ENCODE measurements at places on chromosomes 2 and 18.

DNA sequence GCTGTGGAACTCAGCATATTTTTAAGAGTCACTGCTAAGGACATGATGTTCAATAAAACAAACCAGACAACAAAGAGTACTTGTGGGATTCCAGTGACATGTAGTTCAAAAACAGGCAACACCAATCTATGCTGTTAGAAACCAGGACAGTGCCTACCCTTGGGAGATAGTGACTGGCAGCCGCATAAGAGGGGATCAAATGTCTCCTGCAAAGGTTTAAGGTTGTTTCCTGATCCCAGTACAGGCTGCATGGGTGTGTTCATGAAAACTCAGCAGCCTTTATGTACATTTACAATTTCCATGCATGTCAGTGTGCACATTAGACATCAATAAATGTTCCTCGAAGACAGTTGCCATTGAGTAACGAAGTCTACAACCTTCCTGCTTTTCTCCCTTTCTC is 183.8 kb downstream of the PID1 start:
- no peak for DNase-seq

GRCh38 chr2:173751245-173751975 is 213.8 kb downstream of the SP3 start:
- DNase-seq: no peak

GRCh38 chr18:13448335-13448795 is 229.8 kb downstream of the LDLRAD4 start:
- no peak for DNase-seq

DNA sequence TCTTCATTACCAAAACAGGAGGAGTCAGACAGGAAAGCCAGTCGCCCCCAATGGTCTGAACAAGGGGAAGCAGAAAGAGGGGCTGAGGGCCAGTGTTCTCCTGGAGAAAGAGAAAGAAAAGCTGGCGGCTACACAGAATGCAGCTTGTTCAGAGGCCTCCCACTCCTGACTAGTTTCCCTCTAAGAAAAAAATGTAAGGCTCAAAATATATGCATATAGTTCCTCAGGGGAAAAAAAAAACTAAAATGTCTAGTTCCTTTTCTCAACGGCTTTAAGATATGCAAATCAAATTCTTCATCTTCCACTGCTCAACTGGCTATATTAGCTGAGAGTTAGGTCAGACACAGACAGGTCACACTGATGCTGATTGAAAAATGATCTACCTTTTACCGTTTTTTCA is 18.6 kb downstream of the MBOAT2 start:
- DNase-seq: no peak

GRCh38 chr2:200961674-200962073 is 1.8 kb downstream of the ORC2 start:
- no peak for DNase-seq

DNA sequence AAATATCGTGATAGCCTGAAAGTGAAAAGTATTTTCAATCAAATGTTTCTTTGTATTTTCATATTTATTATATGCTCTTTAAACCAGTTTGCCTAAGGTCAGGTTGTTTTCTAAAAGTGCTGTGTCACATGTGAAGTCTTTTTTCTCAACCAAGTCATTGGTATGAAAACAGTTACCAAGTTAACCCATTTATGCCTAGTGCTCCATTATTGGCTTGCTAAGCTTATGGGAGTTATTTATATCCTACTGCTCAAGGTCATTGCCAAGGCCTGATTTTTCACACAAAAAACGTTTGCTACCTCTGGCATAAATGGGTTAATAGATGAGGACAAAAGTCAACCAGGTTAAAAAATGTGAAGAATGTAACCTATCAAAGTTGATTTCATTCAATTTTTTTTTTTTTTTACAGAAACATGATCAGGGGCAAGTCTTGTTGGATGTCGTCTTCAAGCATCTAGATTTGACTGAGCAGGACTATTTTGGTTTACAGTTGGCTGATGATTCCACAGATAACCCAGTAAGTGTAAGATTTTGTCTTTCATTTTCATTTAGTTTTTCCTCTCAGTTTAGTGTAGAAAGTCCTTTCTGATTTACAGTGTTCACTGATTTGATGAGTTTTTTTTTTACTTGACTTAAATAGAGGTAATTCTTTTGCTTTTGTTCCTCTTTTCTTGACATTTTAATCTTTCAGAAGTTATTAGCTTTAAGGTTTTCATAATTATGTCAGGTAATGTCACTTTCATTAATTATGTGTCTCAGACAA is 102.6 kb downstream of the PTPN4 start:
- no peak for DNase-seq

DNA sequence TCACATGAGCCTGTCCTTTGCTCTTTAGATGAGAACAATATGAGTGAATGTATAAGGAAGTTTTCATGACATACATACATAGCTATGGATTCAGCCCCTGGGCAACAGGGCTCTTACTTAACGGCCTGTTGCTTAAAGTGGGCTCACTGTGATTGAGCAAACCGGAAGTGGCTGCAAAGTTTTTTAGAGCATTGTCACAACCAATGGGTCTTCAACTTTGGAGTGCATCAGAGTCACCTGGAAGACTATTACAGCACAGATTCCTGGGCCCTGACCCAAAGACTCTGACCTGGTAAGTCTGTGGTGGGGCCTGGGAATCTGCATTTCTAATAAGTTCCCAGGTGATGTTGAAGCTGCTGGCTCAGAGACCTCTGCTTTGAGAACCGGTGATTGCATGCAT is 106.3 kb upstream of the SEC11C start:
- peak; percentile 23 for DNase-seq

- DNase-seq: peak; percentile 70
Measured at GRCh38 chr18:28045176-28045810, 131.6 kb downstream of the CDH2 start.

DNA sequence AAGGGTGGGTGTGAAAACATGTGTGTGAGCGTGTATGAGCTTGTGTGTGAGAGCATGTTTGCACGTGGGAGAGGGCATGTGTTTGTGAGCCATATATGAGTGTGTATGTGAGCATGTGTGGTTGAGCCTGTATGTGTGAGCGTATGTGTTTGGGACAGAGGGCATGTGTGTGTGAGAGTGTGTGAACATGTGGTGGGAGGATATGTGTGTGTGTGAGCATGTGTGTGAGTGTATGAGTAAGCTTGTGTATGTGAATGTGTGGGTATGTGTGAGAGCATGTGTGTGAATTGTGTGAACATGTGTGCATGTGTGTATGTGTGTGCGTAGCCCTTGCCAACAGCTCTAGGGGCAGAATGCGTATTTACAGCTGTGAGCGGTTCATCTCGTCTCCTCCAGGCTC is 163.0 kb downstream of the TMEM200C start:
- no peak for DNase-seq

DNA sequence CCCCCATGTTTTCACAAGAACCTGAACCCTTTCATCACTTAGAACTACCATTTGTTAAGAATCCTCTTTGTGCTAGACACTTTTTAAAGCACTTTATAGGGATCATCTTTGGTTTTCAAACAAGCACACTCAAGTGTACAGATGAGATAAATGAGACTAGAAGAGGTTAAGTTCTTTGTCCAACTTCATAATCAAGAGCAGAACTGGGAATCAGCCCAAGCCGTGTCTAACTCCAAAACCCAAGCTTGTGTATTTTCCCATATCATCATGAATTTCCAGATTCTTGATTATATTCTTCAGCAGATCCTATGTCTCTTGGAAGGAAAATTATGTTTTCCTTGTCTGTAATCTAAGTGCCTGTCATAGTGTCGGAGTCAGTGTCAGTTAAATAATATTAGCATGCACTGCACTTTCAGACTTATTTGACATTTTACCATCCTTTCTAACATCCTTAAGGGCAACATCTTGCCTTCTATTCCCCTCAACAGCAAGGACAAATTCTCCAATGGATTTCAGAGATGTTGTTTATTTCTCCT is 123.0 kb upstream of the SETBP1 start:
- DNase-seq: no peak

DNA sequence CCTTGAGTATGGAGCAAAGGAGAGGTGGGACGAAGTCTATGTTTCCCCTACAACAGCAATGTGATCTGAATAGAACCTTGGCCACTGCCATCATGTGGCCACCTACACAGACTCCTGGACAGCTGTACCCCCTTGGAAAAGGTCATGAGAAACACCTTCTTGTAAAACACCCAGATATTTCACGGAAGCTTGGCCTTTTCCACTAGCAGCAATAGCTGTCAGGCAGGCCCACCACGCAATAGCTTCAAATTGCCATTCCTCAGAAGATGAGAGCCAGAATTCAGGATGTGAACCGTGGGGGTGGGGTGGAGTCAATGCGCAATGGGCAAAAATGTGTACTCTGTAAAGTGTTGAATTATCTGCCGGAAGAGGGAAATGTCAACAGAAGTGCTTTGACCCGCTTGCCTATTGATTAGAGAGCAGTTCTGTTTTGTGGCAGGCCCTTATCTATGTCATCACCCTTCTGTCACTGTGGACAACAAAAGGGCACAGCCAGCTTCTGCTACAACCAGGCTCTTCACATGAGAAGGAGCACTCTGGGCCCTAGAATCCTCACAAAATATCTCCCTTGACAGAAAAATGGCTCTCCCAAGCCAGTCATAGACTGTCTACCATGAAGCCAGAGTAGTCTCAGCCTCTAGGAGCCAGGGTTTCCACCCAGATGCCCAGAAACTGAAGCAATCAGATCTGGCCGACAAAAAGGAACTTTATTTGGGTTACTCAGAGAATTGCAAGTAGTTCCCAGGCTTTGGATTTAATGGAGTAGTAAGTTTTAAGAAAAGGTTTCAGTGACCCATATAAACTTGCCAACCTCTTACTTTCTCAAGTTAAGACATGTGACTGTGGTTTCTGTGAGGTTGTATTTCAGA is 9.5 kb downstream of the INPP1 start:
- no peak for DNase-seq

- no peak for DNase-seq
Measured at GRCh38 chr2:178895171-178895570, 87.9 kb upstream of the TTN start.

- no peak for DNase-seq
Measured at GRCh38 chr18:5726011-5726410, 169.3 kb downstream of the TMEM200C start.

- no peak for DNase-seq
Measured at GRCh38 chr2:16630463-16630862, 35.2 kb downstream of the CYRIA start.

- no peak for DNase-seq
Measured at GRCh38 chr2:98588880-98589431, 19.4 kb downstream of the COA5 start.

- no peak for DNase-seq
Measured at GRCh38 chr2:191253476-191253875, 8.3 kb downstream of the MYO1B start.

GRCh38 chr18:75830828-75831227 is 403.3 kb upstream of the SMIM21 start:
- DNase-seq: no peak

- no peak for DNase-seq
Measured at GRCh38 chr2:59021786-59022185, 780.7 kb upstream of the FANCL start.

- no peak for DNase-seq
Measured at GRCh38 chr18:79434607-79435401, 39.1 kb downstream of the NFATC1 start.

- no peak for DNase-seq
Measured at GRCh38 chr2:10764096-10764785, 42.8 kb downstream of the ATP6V1C2 start.

GRCh38 chr2:16559278-16560067 is 106.2 kb downstream of the CYRIA start:
- no peak for DNase-seq

- no peak for DNase-seq
Measured at GRCh38 chr18:65751155-65752085, 608 bp downstream of the CDH7 start.

DNA sequence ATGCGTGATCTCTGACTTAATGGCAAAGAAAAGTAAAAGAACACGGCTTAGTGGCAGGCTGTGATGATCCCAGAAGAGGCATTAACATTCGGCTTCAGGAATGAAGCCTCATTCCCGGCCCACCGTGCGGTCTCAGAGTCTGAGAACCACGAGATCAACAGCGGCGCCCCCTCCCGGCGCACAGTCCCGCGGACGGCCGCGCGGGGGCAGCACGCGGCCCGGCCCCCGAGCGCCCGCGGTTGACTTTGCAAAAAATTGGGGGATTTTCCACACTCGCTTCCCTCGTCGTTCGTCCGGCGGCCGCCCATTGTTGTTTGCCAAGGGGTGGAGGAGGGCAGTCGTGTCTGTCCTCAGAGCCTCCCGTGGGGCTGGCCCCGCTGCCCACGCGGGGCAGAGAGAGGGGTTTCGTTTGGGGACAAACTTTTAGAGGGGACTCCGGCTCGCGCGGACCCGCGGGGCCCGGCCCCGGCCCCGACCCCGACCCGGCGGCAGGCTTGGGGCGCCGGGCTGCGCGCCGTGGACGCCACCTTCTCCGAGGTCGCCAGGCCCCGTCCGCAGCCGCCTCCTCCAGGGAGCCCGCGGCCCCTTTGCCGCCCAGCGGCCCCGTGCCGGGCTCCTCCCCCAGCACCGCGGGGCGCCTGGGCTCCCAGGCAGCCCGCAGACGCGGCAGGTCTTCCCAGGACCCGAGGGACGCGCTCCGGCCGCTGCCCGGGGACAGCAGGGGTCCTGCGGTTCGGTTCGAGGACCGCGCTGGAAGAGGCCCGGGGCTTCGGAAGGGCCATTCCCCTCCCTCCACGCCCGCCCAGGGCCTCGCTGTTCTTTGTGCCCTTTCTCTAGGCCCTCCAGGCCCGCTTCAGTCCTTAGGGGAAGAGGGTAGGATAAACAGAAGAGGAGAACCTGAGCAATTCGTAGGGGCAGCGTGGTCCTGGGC is 3.4 kb upstream of the HS6ST1 start:
- DNase-seq: peak; percentile 86

DNA sequence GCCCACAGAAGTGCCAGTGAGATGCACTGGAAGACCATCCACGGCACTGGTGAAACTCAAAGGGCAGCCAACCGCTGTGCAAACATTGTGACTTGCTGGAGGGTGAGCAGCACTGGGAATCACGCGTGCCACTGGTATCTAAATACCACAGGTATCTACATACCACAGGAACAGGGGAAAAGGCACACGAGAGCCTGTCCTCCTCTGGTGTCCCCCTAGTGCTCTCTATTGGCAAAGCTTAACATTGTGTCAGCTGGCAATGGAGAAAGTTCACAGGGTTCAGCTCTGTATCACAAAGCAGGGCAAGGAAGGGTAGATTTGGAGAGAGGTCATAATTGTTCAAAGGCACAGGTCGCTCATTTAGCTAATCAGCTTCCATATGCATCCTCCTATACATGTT is 12.6 kb upstream of the SEC11C start:
- DNase-seq: no peak

- peak; percentile 20 for DNase-seq
Measured at GRCh38 chr18:36338403-36338933, 41.0 kb downstream of the FHOD3 start.

DNA sequence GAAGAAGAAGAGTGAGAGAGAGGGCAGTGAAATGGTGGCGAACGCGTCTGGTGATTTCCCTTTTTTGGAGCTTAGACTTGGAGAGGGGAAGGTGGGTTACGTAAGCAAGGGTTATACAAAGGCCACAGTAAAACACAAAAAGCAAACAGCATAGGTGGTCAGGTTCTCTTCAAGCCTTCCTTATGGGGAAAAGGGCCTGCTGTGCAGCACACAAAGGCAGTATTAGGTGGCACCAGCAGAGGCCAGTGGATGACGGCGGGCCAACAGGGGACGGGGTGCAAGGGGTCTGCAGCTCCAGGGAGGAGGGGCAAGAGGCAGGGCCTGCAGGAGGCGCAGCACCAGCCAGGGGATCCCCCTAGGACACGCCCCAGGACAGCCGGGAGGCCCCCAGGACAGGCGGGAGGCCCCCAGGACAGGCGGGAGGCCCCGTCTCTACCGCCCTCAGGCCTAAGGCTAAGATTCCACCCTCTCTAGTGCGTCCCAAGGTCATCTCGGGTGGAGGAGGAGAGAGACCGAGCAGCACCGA is 32.6 kb upstream of the NPC1 start:
- DNase-seq: no peak

GRCh38 chr2:41489638-41490037 is 558.2 kb upstream of the PKDCC start:
- no peak for DNase-seq
